ENCODE measurements at places on chromosomes 2 and 18.

- no peak for DNase-seq
Measured at GRCh38 chr2:184685999-184686841, 87.9 kb downstream of the ZNF804A start.

DNA sequence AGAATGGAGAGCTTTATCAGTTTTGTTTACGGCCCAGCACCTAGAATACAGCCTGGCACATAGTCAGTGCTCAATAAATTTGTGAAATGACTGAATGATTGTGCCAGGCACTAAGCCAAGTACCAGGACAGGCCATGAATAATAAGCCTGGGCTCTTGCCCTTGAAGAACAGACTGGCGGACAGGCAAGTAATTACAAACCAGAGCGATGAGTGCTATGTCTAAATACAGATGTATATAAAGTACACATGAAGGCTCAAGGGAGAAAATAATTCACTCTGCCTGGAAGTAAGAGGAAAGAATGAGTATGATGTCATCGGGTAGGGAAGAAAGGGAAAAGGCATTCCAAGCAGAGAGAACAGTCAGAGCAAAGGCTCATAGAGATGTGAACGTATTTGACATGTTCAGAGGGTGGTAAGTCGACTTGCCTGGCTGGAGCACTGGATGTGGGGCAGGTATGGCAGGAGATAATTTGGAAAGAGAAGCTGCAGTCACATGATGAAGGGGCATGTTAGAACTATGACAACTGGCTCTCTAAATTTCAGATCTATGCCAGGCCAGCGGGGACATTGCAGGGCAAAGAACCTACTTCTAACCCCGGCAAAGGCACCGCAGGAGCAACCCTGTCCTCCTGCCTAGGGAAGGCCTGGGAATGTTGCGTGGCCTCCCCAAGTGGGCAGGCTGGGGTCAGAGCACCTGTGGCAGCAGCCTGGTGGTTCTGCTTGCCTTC is 119.1 kb upstream of the STPG4 start:
- no peak for DNase-seq

DNA sequence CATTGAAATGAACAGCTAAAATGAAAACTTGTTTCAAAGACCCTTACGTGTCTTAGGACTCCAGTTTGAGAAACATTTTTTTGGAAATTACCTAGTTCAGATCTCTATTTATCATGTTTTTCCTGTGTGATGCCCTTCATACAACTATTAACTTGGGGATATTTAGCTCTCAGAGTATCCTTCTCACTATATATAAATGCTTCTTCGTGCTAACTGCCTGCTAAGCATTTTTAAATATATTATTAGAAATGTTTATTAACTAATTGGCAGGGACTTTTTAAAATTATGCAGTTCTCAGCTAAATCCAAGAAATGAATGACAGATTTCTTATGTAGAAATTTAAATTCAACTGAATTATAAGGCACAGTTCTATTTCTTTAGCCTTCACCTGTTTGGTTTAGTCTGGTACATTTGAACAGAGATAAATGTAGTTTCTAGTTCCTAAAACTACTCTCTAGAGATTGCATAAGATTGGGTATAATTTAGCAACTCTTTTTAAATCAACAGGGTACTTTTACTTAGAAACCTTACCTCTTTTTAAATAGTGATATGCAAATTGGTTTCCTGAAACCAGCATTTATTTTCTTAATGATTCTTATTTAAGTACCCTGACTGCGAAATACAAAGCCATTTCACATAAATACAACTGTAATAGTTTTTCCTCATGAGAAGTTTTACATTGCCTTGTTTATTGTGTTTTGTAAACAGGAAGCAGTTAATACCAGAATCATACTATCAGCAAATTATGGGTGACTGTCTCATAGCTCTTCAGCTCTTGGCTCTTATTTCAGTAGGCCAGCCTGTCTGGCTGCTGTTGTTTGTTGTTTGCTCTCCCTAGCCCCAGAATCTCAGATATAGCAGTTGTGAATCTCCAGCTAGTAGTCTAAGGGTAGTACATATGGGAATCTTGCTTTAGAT is 140.7 kb downstream of the PTRHD1 start:
- no peak for DNase-seq

GRCh38 chr2:79935771-79936657 is 368.5 kb downstream of the LRRTM1 start:
- no peak for DNase-seq

GRCh38 chr2:19228715-19229114 is 129.7 kb downstream of the OSR1 start:
- no peak for DNase-seq

DNA sequence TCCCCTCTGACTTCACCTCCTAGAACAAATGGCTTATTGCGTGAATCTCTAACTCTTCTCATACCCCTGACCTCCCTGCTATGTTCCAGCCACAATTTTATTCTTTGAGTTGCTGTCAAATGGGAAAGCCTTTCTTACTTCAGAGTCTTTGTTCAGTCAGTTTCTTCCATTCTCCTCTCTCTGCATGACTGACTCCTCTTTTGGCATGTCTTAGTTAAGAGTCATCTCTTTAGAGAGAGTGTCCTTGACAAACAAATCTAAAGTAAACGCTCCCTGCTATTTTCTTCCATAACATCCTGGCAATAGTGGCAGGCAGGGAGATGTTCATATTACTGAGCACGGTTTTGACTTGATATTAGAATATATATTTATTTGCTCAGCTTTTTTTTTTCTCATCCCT is 170.7 kb upstream of the ERBB4 start:
- DNase-seq: no peak

DNA sequence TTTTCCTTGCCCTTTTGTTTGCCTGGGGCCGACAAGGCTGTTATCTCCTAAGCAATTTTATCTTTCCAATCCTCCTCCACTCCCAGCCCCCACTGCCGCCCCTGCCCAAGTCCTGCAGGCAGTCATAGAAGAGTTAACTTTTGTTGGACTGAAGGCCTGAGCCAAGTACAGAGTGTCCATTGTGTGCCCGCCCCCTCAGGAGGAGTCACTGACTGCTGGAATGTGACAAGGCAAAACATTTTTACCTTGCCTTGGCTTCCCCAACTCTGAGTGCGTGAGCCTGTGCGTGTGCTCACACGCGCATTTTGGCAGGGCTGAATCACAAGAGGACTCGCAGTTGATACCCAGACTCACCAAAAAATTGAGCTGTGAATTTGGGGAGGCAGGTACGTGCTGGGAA is 16.2 kb downstream of the SETBP1 start:
- DNase-seq: no peak

GRCh38 chr18:3388323-3388722 is 61.6 kb upstream of the TGIF1 start:
- DNase-seq: no peak

DNA sequence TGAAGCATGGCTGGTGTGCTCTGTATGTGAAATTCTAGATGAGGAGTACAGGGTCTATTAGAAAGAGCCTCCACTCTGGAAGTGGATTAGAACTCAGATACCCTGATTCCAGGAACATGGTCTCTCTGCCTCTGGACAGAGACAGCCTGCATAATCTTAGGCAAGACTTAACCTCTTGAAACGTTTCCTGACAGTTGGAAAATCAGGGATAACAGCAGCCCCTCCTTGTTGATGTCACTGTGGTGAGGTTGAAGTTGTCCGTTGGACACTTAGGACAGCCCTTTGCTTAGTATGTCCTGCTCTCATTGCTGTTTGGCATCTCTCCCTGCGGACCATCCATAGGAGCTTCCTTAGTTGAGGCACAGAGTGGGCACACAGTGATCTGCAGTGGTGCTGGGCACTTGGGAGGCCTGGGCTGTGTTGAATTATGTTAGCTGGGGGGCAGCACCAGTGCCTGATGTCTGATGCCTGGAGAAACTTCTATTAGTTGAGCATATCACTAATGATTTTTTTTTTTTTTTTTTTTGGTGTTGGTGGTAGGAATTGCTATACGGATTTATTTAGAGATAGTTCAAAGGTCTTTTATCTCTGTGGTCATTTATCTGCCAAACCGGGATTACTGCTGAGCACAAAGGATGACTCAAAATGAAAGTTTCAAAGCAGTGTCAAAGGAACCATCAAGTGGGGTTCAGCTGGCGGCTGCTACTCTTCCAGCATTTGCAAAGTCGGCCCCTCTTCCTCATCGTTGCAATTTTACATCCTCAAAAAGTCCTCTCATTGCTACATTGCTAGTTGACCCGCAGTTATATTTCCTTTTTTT is 28.8 kb downstream of the SETBP1 start:
- no peak for DNase-seq

GRCh38 chr2:173347305-173348168 is 7.1 kb upstream of the CDCA7 start:
- no peak for DNase-seq

- peak; percentile 30 for DNase-seq
Measured at GRCh38 chr2:36356990-36357846, 1.6 kb downstream of the CRIM1 start.

- DNase-seq: no peak
Measured at GRCh38 chr2:65291216-65292105, 63.8 kb downstream of the ACTR2 start.

DNA sequence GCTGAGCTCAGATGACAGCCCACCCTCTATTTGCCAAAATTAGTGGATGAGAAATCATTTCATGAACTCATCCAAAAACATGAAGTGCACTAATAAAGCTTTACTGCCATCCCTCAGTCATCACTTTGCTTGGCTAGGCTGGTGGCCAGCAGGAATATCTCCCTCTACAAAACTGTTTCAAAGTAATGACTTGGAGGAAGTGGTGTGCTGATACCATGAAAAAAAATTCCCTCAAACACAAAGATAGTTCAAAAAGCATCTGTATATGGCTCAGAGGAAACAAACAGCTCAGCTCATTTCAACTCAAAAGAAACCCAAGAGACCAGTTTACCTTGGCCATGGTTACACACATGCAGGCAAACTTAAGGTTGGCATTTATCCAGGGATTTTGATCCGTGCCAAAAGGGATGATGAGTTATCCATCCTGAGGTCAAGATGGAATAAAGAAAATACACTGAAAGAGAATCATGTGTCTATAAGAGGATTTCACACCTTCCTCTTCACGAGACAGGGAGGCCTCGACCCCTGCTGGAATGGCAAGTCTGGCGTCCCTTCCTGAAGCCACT is 18.4 kb upstream of the WIPF1 start:
- DNase-seq: no peak

GRCh38 chr2:202808754-202809153 is 62.8 kb downstream of the ICA1L start:
- no peak for DNase-seq

GRCh38 chr2:127045792-127046501 is 61.0 kb downstream of the BIN1 start:
- DNase-seq: no peak

- DNase-seq: no peak
Measured at GRCh38 chr2:140873915-140874531, 1256.8 kb downstream of the LRP1B start.

- no peak for DNase-seq
Measured at GRCh38 chr2:46001741-46002506, 295.3 kb upstream of the EPAS1 start.

DNA sequence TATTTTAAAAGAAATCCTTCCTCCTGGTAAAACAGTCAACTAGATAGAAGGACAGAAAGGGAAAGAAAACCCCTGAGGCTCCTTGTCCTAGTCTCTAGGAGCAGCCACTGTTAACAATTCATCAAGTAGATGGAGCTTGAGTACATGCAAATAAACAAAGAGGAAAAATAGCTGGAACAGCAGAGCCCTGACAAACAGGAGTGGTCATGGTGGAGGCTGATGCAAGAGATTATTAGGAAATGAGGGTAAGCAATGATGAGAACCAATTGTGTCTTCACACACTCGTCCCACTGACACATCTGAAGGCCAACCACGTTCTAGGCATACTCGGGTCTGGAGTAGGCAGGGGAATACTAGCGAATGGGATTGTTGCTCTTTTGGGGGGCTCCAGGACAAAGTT is 9.2 kb downstream of the DLGAP1 start:
- no peak for DNase-seq

DNA sequence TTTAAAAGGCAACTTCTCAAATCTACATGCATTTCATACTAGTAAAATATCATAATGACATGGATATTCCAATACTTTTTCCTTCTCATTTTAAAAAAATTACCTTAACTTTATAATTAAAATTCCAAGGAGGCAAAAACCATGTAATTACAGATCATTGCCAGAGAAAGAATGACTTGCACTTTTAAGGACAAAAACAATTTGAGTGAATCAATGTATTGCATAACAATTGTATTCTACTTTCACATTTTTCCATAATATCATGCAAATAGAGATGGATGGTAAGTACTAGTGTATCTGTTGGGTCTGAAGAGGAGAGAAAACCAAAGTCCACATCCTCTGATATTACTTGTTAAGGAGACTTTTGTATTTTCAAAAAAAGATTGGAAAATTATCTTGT is 89.5 kb upstream of the NCK2 start:
- no peak for DNase-seq

DNA sequence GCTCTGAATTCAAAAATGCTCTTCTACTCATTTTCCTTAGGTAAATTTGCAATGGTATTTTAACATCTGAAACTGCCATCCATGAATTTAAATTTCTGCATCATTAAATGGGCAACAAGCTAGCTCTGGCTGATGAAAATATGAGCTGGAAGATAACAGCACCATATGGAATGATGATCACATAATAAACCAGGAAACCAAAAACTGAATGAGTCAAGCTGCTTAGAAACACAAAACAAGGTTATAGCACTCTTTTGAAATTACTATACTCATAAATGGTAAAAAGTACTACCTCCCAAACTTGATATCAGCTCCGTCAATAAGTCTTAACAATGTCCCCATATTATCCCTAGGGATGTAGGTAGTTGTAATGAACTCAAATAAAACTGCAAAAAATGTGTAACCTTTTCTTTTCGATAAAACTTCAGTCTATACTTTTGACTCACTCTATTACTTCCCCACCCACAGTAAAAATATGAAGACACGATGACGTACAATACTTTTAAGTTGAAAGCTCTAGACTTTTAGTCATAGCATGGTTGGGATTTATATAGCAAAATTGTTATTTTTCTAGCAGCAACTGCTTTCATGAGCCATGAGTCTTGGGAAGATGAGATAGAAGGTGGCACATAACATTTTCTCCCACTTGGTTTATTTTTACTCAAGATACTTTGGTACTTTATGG is 396.7 kb downstream of the CDH2 start:
- DNase-seq: no peak

DNA sequence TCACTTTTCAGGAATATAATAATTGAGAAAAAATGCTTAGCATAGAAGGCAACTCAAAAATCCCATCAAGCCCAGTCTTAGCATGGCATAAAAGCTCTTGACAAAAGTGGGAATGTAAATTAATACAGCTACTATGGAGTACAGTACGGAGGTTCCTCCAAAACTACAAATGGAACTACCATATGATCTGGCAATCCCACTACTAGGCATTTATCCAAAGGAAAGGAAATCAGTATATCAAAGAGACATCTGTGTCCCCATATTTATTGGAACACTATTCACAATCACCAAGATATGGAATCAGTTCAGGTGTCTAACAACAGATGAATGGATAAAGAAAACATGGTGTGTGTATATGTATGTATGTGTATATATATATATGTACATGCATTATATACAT is 28.8 kb downstream of the ITGAV start:
- no peak for DNase-seq

All from CD4-positive, alpha-beta T cell treated with Interleukin-17A for 4 hours (primary cell).